T-helper 2 cell (primary cell): ENCODE measurements at places on chromosomes 13 and 19.

DNA sequence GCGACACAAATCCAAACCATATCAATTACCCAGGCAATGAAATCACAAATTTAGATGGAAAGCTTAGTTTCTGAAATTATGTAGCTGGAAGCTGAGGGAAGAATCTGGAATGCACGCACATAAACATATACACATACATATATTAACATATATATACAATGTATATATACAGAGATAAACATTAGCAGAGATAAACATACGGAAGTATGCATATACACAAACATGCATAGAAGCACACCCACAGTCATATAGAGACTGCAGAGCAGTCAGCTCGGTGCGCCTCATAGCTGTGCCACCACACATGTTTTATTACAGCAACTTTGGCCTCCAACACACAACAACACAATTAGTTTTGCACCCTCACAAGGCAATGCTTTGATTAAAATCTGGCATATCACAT, 288.1 kb downstream of the TEX29 start:
- no peak for DNase-seq

GRCh38 chr19:12834976-12835757, 788 bp upstream of the RTBDN start:
- no peak for DNase-seq

GRCh38 chr13:48000559-48001113, 437 bp downstream of the SUCLA2 start:
- no peak for DNase-seq

DNA sequence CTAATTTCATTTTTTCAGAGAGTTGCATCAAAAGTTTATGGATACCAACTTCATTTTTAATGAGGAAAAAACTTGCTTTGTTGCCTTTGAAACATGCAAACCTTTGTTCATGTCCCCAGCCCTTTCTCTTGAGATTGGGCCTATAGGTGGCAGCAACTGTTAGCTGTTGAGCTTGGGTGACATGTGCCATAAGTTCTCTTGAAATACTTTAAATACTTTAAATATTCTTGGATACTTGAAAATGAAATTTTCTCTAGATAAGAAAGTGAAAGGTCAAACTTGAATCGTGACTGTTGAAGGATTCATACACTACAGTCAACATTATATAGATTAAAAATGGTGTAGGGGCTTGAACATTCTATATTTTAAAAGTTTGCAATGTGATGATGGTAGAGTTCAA, 294.9 kb downstream of the NDFIP2 start:
- DNase-seq, result no peak

GRCh38 chr13:31413516-31413915, 213.7 kb downstream of the B3GLCT start:
- no peak for DNase-seq

DNA sequence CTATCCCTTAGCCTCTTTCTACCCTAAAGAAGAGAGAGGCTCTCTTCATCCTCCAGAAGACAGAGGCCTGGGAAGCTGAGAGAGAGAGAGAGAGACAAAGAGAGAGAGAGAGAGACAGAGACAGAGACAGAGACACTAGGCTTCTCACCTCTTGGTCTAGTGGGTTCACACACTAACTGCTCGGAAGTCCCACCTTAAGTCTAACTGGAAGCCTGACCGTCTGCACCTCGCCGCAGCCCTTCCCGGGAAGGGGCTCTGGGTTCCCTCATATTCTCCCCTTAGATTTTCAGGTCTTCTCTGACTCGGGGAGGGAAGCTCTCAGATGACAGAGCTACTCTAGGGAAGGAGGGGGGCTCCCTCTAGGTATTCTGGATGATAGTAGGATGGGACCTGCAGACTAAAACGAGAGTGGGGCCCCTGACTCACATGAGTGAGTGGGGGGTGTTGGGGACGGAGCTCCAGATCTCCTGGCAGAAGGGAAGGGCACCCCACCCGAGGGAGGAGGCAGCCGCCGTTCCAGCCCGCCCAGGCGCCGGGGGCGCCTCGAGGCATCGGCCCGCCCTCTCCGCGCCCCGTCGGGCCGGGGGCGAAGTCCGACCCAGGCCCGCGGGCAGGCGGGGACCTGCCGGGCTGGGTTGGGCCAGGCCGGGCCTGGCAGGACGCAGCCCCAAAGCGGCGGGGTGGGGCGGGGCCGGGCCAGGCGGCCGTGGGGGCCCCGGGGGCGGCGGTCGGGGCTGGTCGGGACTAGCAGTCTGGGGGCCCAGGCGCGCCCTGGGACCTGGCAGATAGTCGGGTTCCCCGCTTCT, 2.0 kb upstream of the JUNB start:
- peak; percentile 28 for DNase-seq

- no peak for DNase-seq
Measured at GRCh38 chr13:69970520-69970919, 137.1 kb upstream of the ATXN8OS start.

DNA sequence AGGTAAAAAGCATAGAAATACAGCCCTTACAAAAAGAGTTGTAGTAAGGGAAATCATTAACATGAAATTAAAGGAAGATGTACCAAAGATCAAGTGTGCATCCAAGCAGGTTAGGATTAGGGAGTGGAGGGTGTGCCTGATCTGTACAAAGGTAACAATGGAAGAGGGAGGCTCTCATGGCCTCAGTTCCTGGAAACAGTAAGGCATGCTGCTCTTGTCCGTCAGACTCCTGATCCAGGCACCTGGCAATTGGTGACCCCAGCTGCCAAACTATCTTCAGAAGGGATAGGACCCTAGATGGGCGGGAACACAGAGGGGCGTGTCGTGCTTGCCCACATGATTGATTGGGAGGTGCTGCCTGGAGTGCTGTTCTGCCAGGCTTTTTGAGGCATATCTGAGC, 4.5 kb downstream of the TEX26 start:
- no peak for DNase-seq

DNA sequence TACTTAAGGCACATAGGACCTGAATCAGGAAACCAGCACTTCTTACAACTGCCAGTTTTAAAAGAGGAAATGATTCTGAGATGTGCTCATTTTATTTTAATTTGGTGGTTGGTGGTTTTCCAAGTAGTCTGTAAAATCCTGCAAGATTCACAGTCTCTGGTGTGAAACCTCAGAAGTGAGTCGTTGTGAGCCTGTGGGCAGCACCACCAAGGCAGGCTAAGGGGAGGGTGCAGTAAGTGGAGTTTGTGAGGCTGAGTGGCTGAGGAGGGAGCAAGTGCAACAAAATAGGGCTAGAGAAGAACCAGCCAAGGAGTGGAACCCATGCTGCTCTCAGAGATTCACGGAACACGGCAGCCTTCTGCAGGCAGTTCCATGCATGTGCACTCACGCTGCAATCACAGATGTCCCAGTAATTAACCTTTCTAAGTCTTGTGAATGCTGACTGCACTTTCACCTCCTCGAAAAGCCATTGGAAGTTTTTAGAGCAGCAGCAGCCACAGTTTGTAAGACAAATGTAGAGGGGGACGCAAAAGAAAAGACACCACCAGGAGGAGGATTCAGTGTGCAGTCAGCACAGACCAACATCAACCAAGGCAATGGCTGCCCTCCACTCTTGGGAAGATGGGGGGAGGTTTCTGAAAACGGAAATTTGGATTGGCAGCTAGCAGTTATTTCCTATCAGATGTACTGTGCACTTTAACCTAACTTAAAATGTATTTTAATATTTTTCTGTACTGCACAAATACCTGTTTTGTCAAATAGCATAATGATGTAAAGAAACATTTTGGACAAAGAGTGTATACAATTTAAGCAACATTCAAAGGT, 44.9 kb downstream of the ESD start:
- DNase-seq, result no peak
